Smooth muscle cell of the coronary artery (primary cell): ENCODE measurements at places on chromosomes 2 and 18. TPM values are rescaled to one million over a fixed set of nuclear protein-coding genes. Genes with fewer than 3 reads are reported as not detected.

KLF7 gene
- 10.8 and 15.0 TPM in 2 replicates for total RNA-seq

RTTN gene
- 9.5 and 10.2 TPM in 2 replicates for total RNA-seq

CTIF gene
- total RNA-seq: 20.6 and 36.8 TPM in 2 replicates

SPATS2L gene
- 25.4 and 48.6 TPM in 2 replicates for total RNA-seq
